NCI-H345 (cell line): ENCODE measurements at places on chromosomes 6 and 20.

GRCh38 chr6:135183532-135184440 is 2.7 kb downstream of the MYB start:
- peak; percentile 59 for DNase-seq

DNA sequence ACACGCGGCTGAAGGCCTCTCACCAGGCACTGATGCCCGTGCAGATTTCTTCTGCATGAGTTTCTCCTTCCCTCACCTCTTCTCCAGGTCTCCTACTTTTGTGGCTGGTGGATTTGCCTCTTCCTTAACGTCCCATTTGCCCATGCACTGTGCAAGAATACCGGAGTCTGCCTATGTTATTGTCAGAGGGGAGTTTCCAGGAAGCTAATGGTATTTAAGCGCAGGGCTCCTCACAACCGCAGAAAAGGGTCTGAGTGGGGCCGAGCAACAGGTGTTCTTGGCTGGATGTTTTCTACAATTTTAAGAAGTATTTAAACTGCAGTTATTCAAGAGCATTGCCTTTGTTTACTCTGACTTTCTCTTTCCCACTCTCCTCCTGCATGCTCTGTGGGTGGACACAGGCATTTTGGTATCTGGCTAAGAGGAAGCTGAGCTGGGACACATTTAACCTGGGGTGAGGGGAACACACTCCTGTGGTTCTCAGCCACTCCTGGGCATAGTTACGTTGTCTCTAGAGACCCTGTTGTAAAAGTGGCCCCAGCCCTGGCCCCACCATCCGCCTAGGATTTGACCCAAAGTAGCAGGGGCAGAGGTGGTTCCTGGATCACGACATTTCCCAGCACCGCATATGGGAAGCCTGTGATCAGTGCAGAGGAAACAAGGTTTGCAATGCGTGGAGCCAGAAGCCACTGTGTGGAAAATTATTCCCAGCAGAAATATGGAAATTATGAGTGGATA is 34.4 kb downstream of the GGTLC1 start:
- no peak for DNase-seq

DNA sequence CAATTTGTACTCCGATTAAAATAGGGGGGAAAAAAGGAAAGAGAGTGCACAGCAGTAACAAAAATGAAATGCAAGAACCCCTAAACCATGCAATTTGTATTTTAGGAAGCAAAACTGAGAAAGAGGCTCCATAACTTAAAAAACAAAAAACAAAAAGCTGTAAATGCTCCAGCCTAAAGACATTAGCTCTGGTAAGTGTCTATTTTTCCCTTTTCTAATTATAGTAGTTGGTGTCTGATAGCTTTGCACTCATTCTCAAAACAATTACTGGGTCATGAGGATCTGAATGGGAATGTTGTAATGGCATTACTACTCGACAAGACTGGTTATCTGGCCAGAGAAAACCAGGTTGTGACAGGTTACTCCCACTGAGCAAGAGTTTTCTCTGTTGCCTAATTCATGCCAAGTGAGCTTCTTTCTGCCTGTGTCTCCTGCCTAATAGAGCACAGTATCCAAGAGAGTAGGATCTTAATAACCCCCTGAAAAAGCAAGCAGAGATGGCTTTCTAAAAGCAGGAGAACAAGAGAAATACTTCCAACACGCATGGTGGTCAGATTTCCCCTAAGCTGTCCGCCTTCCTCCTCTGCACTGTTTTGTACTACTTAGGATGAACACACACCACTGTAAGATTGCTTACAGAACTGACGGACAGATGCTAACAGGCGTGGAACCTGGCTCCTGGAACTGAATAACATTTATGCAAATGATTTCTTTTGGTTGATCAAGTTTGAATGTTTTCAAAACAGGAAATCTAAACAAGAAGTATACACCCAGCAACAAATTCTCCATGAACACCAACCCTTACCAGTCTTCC is 86.4 kb downstream of the FKBP5 start:
- DNase-seq, result no peak

- DNase-seq, result no peak
Measured at GRCh38 chr6:22601984-22602383, 32.6 kb downstream of the HDGFL1 start.

GRCh38 chr6:158439255-158439654 is 120.6 kb upstream of the TMEM181 start:
- DNase-seq, result no peak

- DNase-seq, result peak; percentile 5
Measured at GRCh38 chr6:453152-453551, 61.6 kb downstream of the IRF4 start.

- no peak for DNase-seq
Measured at GRCh38 chr20:53941680-53942471, 128.5 kb downstream of the BCAS1 start.

GRCh38 chr6:154410619-154411072 is 54.0 kb upstream of the IPCEF1 start:
- DNase-seq, result peak; percentile 56

- no peak for DNase-seq
Measured at GRCh38 chr6:81996414-81996813, 243.9 kb upstream of the TENT5A start.

GRCh38 chr20:20085812-20086211 is 33.5 kb downstream of the CFAP61 start:
- DNase-seq, result no peak

DNA sequence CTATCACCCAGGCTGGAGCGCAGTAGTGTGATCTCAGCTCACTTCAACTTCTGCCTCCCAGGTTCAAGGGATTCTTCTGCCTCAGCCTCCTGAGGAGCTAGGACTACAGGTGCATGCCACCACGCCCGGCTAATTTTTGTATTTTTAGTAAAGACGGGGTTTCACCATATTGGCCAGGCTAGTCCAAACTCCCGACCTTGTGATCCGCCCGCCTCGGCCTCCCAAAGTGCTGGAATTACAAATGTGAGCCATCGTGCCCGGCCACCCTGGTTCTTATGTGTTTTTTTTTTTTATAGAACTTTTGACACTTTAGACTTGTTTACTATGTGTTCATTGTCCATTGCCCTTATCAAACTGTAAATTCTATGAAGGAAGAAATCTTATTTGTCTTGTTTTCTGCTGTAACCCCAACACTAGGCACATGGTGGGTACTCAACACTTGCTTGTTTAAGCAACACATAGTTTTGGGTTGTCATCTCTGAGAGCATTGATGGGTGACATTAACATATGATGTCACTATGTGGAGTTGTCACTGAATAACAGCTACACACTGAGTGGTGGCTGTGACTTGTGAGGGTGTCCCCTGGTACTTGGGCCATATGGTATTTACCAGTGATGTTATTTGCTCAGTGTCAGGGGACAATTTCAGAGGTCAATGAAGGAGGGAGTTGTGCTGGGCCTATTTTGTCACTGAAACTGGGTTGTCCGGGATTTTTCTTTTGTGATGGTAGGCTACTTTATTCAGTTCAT is 1.5 kb upstream of the PXMP4 start:
- DNase-seq, result no peak

GRCh38 chr6:135358251-135358821 is 139.2 kb downstream of the AHI1 start:
- no peak for DNase-seq

DNA sequence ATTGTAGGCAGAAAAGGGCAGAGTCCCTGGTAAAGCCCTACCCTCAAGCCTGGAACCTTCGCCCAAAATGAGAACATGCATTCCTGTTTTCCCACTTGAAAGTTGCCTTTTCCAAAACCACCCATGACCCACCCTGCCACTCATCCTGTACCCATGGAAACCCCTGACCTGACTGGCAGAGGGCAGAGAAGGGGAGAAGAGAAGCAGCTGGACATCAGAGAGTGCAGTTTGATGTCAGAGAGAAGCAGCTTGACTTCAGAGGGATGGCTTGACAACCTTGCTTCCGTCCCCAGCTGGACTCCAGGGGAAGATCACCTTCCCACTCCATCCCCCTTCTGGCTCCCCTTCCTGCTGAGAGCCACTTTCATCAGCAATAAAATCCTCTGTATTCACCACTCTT is 123.6 kb upstream of the SHLD1 start:
- no peak for DNase-seq

GRCh38 chr6:70547313-70547712 is 19.4 kb upstream of the SDHAF4 start:
- DNase-seq, result no peak

DNA sequence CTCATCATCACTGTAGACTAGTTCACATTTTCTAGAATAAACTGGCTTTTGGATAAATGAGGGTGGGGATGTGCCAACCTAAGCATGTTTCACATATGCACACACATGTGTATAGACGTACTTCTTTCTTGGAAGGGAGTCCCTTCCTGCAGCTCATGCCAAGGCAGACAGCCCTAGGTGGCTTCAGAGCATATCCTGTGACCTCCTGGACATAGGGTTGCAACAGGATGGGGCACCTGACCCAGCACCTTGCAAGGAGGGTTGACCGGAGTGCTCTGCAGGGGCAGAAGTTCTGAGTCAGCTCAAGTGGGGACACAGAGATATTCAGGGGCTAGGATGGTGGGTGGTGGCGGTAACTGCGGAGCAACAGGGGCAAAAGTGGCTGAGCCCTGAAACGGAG is 68.6 kb upstream of the RALGAPA2 start:
- DNase-seq, result no peak

DNA sequence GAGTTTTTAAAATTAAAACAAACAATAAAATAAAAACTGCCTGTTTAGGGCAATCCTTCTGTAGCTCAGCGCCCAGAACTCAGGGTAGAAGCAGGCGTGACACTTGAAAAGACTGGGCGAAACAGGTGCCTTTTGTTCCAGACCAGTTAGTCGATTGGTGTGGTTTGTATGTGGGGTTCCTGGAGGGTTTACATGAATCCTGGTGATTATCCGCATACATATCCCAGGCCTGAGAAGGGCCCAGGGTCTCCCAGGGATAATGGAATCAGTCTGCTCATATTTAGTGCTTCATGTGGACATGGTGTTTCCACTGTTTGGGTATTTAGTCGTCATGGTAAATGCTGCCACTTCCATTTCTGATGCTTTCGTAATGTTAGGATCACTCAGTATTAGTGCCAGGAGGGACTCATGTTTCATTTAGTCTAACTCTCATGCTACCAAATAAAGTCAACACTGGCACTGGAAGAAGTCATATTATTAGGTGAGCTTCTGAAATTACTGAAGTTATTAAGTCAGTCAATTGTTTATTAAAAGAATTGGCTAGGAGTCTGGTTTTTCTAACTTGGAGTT is 116.5 kb downstream of the SAMD5 start:
- no peak for DNase-seq

GRCh38 chr6:131293472-131293911 is 158.2 kb downstream of the AKAP7 start:
- no peak for DNase-seq

DNA sequence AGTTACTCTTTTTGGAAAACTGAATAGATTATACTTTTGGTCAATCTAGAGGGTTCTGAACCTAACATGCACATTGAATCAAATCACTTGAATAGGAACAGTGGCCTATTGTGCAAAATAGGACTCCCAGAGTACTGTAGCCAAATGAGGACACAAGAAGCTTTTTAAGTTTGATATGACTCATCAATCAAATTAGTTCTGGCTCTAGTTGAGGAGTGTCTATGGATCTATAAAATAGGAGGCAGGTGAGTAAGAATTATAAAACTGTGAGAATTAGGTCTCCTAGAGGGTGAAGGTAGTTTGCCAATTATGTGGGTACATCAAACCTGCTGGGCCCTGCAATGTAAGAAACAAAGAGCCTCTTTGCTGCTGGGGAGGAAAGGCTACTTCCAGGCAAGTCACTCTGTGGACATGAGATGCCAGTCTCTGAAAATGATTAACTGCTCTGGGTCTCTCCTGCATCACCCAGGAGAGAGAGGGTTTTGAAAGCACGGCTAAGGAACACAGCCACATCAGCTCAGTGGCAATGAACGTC is 112.3 kb downstream of the RCAN2 start:
- DNase-seq, result no peak

- no peak for DNase-seq
Measured at GRCh38 chr6:7992002-7992815, 72.0 kb downstream of the BLOC1S5 start.

GRCh38 chr20:37693242-37693634 is 592 bp upstream of the CTNNBL1 start:
- DNase-seq, result no peak

GRCh38 chr6:105633814-105634213 is 230.9 kb upstream of the PREP start:
- no peak for DNase-seq

GRCh38 chr20:12321736-12322135 is 404.0 kb downstream of the BTBD3 start:
- no peak for DNase-seq

DNA sequence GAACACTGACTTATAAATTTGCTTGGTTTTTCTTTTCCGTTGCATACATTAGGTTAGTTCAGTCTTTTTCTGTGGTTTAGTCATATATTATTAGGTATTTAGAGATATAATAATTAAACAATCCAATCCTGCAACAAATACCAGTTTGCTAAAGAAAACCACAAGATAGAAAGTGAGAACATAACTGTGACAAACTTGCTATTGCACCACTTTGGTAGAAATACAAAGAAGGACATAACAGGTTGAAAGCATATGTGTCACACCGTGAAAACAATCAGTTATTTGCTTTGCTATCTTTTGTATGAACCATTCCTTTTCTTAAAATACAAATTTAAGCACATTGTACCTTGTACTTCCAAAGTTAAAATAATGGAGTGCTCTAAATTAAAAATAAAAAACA is 42.0 kb upstream of the KCNQ5 start:
- no peak for DNase-seq
